Suprapubic skin (tissue), 4 donors: ENCODE measurements at places on chromosomes 3 and 15. TPM values are rescaled to one million over a fixed set of nuclear protein-coding genes. Genes with fewer than 3 reads are reported as not detected.
A peak's percentile ranks its signal among the peaks of the same experiment; 100 is the strongest.

ITGB5 gene
- total RNA-seq: 397 TPM

PRICKLE2 gene
- 6.7 TPM for total RNA-seq

EFCAB12 gene
- 0.13 TPM for total RNA-seq

ST8SIA2 gene
- not detected for total RNA-seq

DNA sequence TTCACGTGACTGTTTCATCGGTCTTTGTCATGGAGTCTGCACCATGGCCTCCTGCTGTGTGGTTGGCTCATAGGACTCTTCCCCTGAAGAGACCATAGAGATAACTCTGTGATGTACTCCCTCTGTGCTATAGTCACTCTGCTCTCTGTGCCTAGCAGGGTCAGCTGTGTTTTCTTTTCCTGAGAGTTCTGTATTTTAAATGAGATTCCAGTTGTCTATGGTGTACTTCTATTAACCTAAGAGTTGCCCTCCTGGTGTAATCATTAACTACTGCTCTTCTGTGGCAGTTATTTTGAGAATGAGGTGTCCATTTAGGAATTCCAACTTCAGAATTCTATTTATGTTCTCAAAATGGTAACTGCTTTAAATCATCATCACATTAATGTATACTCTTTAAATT, 114.5 kb upstream of the ARPP21 start:
- H3K4me1 ChIP-seq: no peaks in the 10 kb centered on the region
- no peaks in the 10 kb centered on the region for H3K36me3 ChIP-seq
- no peak for DNase-seq

DNA sequence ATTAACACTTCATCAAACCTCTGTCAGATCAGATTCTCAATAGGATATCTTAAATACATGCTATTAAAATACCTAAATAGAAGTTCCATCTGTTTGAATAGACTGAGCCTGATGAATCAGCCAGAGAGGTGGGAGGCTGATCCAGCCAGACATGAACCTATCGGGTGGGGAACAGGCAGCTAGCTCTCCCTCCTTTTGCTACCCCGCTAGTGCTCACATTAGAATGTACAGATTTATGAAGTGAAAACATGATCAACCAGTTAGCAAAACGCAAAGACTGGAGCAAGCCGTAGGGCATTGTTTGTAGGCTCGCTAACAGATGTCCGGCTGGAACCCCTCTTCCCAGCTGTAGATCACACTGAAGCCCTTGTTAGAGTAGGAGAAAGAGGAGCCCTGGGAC, 54.4 kb downstream of the GTF2E1 start:
- DNase-seq: no peak
- no peaks in the 10 kb centered on the region for H3K27me3 ChIP-seq
- H3K4me3 ChIP-seq: no peak overlapping the region
- no peaks in the 10 kb centered on the region for H3K4me1 ChIP-seq
- no peaks in the 10 kb centered on the region for H3K36me3 ChIP-seq
- no peak overlapping the region for H3K27ac ChIP-seq

- peaks cover 8% of the 10 kb centered on the region for H3K4me1 ChIP-seq
- peak; percentile 67 for DNase-seq
- no peaks in the 10 kb centered on the region for H3K27me3 ChIP-seq
These were observed 9.2 kb downstream of the TMPRSS7 start for GRCh38 chr3:112043621-112044201.

DNA sequence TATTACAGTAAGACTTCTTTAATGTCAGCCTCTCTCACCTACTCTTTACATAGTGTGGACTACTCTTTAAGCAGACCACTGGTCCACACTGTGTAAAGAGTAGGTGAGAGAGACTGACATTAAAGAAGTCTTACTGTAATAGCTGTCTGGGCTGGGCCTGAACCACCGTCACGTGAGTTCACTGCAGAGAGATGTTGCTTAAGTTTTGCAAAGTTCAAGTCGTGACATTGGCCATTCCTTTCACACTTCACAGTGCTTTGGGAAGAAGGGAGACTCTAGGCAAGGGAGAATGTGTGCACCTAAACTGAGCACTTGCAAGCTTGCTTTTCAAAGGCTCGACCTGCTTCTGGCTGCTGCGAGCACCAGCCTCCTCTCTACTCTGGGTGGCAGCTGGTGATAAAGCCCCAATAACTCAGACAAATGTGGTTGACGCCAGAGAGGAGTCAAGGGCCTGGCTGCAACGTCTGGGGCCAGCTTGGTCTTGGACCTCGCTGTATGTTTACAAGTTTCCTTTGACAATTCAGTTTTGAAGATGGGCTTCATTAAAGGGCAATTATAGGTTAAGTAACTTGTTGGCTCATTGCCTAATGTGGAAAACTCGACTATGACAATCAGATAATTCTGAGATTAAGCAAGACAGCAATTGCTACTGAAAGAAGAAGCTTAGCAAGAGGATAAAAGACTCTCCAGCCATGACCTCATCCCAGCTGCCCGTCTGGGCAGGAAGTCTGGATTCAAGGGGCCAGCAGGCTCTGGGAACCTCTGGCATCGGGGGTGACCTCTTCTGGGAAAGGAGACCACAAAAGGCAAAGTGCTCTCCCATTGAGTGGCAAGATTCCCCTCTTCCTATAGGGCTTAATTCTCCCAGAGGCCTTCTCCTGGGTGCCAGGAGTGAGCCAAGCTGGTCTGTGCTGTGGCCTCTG, 242.1 kb upstream of the TLE3 start:
- no peaks in the 10 kb centered on the region for H3K27me3 ChIP-seq
- H3K4me3 ChIP-seq: no peak overlapping the region
- DNase-seq: no peak
- H3K27ac ChIP-seq: no peak overlapping the region
- H3K4me1 ChIP-seq: peaks cover 3% of the 10 kb centered on the region
